ENCODE measurements at places on chromosomes 13 and 19.
A peak's percentile ranks its signal among the peaks of the same experiment; 100 is the strongest.

- DNase-seq = peak; percentile 64
Observed at GRCh38 chr19:13277104-13277809, 127.0 kb downstream of the IER2 start.

DNA sequence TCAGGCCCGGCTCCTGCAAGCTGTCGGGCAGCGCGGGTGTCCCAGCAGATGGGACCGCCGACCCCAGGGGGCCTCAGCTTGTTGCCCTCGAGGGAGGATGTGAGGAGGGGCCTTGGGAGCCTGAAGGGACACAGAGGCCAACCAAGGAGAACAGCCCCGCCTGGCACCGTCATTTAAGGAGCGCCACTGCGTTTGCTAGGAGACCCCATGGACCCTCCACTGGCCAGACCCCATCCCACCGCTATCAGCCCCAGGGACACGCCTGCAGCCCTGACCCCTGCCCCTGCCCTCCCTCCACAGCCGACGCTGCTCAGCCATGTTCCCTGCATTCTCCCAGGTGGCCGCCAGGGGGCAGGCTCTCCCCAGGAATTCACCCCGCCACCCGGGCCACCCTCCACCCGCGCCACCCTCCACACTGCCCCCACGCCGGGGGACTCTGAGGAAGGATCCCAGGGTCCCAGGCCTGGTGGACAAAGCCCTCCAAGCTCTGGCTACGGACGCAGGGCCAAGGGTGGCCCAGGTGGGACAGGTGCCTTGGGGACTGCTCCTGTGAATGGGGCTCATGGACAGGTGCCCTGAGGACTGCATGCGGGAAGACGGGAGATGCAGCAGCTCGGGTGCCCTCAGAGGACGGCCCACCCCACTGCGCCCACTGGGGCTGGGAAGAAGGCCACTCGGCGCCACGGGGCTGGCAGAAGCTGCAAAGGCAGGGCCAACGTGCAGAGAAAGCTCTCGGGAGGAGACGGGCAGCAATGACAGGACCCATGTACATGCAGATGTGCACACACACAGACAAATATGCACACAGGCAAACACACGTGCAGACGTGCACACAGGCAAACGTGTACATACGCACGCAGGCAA, 34.4 kb downstream of the PIP5K1C start:
- DNase-seq = no peak

DNA sequence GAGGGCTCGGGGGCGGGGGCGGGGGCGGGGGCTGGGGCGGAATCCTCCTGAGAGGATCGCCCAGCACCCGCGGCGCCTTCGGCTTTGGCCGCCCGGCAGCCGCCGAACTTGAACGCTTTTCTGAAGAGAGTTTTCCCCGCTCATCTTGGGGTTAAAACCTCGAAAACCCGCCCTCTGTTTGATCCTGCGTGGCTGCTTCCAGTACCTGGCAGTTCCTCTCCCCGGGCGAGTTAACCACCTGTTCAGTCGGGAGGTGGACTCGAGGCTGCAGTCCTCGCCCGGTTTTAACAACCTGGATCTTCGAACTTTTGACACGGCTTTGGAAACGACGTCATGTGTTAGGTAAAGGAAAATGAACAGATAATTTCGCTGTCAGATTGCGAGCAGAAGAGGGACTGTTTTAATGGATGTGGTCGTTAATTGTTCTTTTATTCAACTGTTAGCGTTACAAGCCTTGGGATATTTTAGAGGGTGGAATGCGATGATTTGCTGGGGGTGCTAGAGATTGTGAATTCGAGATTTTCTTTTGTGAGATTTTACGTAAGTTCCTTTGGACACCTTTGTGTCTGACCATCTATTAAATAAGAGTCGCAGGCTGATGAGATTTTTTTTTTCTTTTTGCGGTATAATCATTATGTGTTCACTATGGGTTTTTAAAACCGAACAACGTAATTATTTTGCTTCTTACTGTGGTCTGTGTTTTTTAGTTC, 1.0 kb downstream of the FNDC3A start:
- peak; percentile 86 for DNase-seq

DNA sequence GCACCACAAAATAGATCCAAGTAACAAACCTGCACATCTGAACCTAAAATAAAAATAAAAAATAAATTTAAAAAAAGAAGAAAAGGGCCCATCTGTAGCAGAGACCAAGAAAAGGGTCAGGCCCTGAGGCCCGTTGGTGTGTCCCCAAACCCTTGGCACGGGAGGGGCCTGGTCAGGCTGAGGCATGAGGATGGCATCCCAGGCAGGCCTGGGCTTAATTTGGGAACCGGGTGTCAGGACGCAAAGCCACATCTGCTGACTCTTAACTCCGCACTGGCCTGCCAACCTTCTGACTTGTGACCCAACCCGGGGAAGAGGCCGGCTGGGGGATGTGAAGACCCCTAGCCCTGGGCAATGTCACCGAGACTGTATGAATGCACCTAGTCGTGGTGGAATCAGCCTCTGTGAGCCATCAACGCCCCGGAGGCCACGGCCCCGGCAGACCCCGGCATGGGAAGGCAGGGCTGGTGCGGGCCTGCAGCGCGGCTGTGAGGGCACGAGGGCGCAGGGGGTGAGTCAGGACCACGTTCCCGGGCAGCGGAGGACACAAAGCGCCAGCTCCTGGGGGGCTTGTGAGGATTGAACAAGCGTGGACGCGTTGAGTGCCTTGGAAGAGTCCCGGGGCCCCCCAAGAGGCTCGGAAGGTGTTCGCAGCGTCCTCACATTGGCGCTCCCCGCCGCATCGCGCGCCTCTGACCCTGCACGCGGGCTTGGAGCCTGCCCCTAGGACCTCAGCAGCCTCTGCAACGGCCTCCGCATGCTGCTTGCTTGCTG, 38.2 kb downstream of the ATP12A start:
- DNase-seq = no peak

GRCh38 chr13:60431108-60431700, 34.2 kb downstream of the TDRD3 start:
- peak; percentile 58 for DNase-seq

GRCh38 chr13:108586826-108587225, 42.6 kb upstream of the MYO16 start:
- no peak for DNase-seq

- DNase-seq = no peak
Observed at GRCh38 chr13:114128348-114128623, 4.1 kb downstream of the RASA3 start.

DNA sequence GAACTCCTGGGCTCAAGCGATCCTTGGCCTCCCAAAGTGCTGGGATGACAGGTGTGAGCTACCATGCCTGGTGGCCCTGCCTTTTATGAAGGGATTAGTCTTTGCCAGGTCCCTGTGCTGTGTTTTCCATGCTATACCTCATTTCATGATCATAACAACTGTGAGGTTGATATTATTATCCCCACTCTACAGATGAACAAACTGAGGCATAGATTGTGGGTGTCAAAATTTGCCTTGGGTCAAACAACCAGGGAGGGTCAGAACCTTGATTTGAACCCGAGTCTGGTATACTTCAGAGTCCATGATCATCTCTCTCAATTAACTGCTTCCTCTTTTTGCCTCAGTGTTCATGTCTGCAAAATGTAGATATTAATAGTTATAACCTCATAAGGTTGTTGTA, 6.9 kb downstream of the PINLYP start:
- DNase-seq = no peak

- DNase-seq = no peak
Observed at GRCh38 chr19:31146015-31146414, 203.2 kb downstream of the TSHZ3 start.

GRCh38 chr13:25132751-25133390, 36.9 kb downstream of the PABPC3 start:
- no peak for DNase-seq

GRCh38 chr19:35882114-35882832, 13.9 kb downstream of the APLP1 start:
- DNase-seq = peak; percentile 79

DNA sequence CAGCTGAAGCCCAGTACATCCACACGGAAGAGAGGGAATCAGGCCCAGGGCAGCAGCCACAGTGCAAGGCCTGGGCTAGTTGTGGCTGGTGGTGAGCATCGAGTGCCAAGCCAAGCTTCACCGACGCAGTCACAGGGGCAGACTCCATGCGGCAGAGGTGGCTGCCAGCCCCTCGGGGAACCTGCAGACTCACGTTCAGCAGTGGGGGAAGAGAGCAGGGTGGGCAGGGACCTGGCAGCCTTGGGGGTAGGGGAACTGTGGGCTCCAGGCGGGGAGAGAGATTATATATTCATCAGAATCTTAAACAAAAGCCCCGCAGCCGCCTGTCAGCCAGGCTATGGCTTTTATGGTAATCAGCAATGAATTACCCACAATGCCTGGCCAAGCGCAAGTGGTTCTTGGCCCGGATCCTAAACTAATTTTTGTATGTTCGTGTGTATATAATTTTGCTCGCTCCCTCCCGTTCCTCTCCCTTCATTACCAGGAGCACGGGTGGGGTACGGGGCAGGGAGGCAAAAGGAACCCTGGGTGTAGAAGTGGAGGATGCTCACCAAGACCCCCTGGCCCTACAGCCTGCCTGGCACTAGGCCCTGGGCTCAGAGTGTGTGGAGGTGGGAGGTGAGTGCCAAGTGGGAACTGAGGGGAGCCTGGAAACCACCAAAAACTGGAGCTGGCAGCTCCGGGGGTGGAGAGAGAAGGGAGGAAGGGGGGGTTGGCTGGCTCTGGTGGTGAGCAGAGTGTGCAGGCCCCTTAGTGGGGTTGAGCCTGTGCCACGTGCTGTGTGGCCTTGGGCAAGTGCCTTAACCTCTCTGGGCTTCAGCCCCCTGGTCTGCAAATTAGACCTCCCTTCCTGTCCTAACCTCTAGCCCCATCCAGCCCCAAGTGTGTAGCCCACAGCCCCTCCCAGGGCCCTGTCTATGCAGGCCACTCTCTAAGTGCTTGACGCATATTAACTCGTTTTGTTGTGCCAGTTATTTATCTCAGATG, 31.9 kb downstream of the PTPRS start:
- DNase-seq = peak; percentile 50

GRCh38 chr19:51140441-51140840, 1.7 kb upstream of the SIGLEC7 start:
- DNase-seq = no peak

DNA sequence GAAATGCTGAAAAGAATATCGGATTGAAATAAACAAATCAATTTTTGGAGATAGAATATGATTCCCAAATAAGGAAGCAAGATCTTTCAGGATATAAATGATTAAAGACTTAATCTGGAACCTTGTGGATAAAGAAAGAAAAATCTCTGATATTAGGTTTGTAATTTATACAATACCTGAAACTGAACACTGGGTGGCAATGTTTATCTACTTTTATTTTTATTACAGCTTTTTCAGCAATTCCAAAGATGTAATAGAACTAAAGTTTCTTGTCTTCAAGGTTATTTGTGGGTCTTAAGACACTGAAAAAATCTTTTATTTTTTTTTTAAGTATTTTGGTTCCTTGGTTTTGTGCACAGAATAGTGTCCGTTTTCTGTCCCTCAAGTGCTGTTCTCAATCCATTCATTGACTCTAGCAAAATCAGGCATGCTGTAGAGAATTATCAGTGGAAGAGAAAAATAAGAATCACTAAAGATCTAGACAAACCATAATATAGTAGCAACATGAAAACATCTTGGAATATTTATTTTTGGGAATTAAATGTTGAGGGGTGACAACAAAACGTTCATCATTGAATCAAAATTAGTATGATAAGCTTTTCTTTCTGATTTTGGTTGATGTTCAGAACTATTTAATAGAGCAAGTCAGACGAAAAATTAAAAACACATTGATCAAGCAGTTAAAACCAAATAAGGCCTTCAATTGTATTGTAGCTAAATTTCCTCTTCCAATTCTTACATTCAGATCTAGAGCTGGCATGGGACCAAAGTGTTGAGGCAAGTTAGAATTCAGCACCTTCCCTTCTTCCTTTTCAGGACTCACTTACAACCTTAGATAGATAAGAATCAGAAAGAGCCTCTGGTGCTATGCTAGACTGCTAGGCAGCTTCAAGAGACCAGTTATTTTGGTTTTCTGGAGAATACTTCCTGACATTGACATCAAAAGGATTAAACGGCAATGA, 704.4 kb upstream of the PCDH20 start:
- no peak for DNase-seq

- DNase-seq = no peak
Observed at GRCh38 chr13:75486146-75487062, 4.4 kb upstream of the TBC1D4 start.

GRCh38 chr13:74110053-74110452, 24.2 kb downstream of the KLF12 start:
- no peak for DNase-seq

DNA sequence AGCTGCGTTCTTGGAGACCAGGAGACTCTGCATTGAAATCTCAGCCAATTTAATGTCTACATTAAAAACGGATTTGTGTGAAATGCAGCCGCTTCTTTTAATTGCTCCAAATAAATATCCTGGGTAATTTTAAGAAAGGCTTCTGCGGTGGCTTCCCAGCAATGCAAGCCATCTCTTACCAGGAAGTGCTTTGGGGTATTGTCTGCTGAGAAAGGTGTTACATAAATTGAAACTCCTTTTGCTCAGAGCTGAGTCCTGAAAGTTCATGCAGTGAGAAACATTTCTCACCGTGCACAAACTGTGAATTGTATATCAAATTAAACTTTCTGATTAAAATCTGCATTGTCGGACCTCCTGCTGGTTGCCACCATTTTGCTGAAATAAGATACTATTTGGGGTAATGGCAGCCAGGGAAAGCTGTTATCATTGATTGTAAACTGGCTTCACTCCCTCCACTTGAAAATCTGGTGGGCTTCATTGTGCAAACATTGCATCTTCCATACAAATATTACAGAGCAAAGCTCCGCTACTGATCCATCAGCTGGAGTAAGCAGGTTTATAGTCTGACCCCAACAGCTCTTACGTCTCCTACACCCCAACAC, 59.5 kb downstream of the ZIC5 start:
- no peak for DNase-seq
